ENCODE measurements at places on chromosomes 4 and X. TPM values are rescaled to one million over a fixed set of nuclear protein-coding genes. Genes with fewer than 3 reads are reported as not detected.

Gene RIBC1
- total RNA-seq: 0.17 TPM

Gene UGT2A1
- not detected for total RNA-seq

Gene FGB
- total RNA-seq: not detected

Gene CLOCK
- 8.9 TPM for total RNA-seq

Gene IL21
- total RNA-seq: not detected

Gene CRMP1
- 2.5 TPM for total RNA-seq

Gene MAGEA10
- not detected for total RNA-seq

Gene PCDH7
- total RNA-seq: 64.8 TPM

Gene HPGDS
- total RNA-seq: not detected

Gene FGG
- total RNA-seq: not detected

Gene PDS5A
- 34.5 TPM for total RNA-seq

Gene UGT2A3
- not detected for total RNA-seq

Gene MAOB
- 0.47 TPM for total RNA-seq

Gene CXorf49
- not detected for total RNA-seq

Gene ZNF185
- 4.6 TPM for total RNA-seq

Gene PPM1K
- 1.8 TPM for total RNA-seq

Gene FAM149A
- 6.8 TPM for total RNA-seq

Gene NLGN4X
- 1.3 TPM for total RNA-seq

Gene NPY2R
- total RNA-seq: 7.3 TPM

Gene RHOH
- not detected for total RNA-seq

Gene CD38
- not detected for total RNA-seq

Gene PLAC1
- total RNA-seq: 0.93 TPM

Gene CCKAR
- total RNA-seq: not detected

Gene PCDH18
- 116 TPM for total RNA-seq

Gene SOD3
- 82.9 TPM for total RNA-seq

Gene FATE1
- not detected for total RNA-seq

Gene HS3ST1
- 0.12 TPM for total RNA-seq

Gene CNGA1
- total RNA-seq: not detected

Gene HERC6
- total RNA-seq: 1.2 TPM

Gene TXK
- not detected for total RNA-seq

Gene USP26
- total RNA-seq: not detected

Gene CITED1
- total RNA-seq: not detected

Gene PNMA5
- total RNA-seq: not detected

Gene CCDC120
- 1.5 TPM for total RNA-seq

Gene NHS
- 0.12 TPM for total RNA-seq

Gene AADAT
- 6.1 TPM for total RNA-seq

Gene CTAG1A
- total RNA-seq: not detected

Gene GPR119
- not detected for total RNA-seq

Gene SLC9B1
- 0.26 TPM for total RNA-seq

Data from pericardium fibroblast (primary cell).